Type B pancreatic cell (in vitro differentiated cells): ENCODE measurements at places on chromosomes 2 and 18.

GRCh38 chr2:63853527-63854310, 12.0 kb downstream of the UGP2 start:
- DNase-seq, result no peak

DNA sequence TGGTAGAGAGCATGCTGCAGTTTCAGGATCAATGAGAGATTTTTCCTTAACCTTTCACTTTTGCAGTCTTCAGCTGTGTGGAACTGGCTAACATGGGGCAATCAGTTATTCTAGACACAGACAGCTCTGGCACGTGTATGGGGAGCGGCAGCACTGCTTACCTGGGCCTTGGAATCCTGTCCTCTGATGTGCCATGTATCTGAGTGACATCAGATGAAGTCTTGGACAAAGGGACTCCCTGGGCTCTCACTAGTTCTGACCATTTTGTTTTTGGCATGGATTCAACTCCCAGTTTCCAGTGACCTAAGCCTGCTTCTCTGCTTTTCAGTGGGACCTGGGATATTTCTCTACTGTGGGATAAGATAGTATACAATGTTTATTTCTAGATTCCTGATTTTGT, 54.3 kb downstream of the RNF144A start:
- DNase-seq, result no peak

DNA sequence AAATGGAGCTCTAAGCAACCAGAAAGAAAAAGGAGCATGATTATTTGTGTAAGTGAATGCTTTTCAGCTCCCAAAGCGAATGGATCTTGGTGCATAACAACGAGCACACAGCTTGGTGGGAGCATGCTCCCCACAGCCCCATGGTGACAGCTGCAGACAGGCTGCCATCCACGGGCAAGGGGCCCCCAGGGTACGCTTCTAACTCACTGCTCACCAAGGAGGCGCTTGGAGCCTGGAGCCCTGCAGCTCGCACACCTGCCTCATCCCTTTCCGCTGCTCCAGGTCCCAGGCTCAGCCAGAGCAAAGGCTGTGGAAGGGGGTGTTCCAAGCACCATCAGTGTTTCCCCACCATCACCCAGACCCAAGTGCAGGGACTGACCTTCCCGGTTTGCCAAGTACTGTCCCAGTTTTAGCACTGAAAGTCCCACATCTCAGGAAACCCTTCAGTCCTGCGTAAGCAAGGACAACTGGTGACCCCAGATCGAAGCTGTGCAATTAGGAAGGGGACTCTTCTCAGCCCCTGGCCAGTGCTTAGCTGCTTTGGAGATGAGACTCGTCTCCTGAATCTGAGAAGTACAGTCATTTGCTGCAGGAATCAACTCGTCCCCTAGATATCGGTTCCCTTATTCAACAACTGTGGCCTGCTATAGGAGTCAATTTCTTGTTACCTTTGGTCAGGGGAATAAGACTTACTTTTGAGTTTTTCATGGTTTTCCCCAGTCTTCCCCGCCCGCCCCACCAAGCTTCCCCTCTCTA, 50.0 kb upstream of the ATG16L1 start:
- no peak for DNase-seq

DNA sequence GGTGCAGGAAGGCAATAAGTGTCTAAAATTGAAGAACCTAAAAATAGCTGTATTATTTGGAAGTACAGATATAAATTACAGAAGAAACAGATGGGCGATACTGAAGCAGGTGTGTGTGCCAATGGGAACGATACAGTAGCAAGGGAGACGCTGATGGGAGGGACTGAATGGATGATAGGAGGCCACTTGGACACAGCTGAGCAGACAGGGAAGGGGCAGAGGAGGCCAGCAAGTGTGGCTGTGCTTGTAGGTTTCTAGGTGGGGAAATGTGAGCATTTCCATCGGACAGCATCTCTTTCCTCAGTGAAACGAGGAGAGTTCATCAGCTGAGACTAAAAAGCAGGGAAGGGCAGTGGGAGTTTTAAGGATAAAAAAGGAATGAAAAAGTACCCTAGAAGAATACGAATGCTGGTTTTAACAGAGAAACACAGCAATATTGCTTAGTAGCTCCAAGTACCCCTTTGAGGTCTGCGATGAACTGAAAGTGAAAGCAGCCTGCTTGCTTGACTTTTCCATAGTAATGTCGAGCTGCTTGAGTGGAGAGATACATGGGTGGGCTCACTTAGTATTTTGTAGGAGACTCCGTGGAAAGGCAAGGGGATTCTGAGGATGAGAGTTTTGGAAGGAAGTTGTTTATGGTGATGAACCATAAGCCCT, 91.7 kb upstream of the EPC2 start:
- DNase-seq, result no peak

DNA sequence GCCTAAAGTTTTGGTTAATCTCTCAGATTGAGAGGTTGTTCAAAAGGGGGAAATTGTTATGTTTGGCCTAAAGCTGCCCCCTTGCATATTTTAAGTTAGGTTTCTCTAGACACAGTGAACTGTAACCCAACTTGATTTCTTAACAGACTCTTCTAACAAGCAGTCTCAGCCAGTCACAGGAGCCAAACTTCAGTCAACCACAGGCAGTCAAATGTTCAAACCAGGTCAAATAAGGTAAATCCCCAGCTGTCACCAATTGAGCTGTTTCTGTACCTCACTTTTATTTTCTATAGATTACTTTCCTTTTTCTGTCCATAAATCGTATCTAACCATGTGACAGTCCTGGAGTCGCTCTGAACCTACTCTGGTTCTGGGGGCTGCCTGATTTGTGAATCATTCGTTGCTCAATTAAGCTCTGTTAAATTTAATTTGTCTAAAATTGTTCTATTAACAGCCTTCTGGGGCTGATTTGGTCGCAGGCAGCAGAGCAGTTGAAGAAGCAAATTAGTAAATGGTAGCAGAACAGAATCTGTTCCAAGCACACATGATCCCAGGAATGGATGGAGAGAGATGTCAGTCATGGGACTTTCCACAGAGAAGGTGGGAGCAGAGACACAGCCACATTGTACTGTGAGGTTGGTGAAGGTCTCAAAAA, 16.4 kb upstream of the NFU1 start:
- no peak for DNase-seq
